ENCODE measurements at places on chromosomes 7 and 10.

- peak; percentile 71 for DNase-seq
Observed at GRCh38 chr10:6918305-6918704, 338.2 kb upstream of the PRKCQ start.

- DNase-seq, result peak; percentile 77
Observed at GRCh38 chr10:129030996-129031843, 435.8 kb upstream of the MGMT start.

DNA sequence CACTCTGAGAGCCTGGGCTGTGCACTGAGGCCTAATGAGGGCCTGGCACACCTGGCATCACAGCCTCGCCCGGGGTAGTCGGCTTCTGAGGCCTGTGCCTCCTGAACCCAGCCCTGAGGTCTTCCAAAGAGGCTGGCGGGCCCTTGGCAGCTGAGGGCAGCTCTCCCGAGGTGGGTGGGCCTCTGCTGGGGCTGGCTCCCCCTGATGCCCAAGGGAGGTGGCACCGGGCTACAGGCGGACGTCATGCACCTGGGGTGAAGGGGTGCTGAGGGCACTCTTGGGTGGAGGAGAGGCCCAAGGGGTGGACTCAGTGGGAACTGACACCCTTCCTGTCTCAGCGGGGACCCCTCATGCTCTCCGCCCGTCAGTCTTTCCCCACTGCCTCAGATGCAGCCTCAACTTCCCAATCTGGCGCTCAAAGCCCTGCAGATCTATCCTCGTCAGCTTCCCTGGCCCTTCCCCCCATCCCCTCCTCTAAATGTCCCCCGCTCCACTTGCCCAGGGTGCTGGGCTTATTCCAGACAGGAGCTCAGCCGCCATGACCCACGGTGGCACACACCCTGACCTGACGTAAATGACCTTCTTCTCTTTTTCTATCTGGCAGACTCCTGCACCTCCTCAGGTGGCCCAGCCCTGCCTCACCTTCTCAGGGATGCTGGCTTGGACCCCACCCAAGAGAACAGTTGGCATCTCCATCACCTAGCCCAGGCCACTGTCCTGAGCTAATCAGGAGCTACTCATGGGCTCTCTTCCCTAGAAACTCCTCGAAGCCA, 38.2 kb downstream of the MYL10 start:
- DNase-seq, result no peak

DNA sequence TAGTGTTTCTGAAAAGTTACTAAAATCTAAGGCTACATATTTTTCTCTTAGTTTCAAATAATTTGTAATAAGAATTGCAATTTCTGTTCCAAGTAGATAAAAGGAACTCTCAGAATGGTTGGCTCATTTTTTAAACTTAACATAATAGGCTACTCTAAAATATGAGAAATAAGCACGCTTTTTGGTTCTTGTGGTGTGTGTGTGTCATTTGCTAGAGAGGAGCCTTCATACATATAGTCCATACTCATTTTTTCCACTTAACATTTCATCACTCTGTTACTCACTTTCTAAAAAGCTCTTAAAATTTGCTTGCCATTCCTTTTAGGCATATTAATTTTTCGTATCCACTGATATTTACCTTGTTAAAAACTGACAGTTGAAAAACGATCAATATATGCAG, 74.0 kb upstream of the VWDE start:
- no peak for DNase-seq

DNA sequence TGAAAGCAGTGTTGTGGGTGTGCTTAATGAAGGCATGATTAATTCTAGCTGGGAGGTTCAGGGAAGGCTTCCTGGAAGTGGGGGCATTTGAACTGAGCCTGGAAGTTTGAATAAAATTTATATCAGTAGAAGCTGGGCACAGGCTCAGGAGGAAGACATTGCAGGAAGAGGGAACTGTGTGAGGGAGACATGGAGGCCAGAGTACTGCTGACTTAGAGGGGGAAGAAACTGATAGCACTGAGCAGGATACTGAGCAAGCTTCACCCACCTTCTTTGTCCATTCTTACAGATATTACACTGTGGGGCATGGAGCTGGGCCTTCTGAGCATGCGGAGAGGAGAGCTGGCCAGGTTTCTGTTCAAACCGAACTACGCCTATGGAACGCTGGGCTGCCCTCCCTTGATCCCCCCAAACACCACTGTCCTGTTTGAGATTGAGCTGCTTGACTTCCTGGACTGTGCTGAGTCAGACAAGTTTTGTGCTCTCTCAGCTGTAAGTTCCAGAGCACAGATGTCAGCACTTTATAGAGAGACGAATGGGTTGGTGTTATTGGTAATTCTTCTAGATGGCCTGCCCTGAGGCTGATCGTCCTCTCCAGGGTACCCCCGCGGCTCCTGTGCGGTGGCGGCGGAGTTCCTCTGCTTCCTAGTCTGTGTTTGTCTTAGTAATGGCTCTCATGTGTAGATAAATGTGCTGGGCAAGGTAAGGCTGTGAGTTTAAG, 2.1 kb downstream of the FKBP6 start:
- DNase-seq, result peak; percentile 17

GRCh38 chr10:119673271-119673670, 22.1 kb downstream of the BAG3 start:
- peak; percentile 41 for DNase-seq

DNA sequence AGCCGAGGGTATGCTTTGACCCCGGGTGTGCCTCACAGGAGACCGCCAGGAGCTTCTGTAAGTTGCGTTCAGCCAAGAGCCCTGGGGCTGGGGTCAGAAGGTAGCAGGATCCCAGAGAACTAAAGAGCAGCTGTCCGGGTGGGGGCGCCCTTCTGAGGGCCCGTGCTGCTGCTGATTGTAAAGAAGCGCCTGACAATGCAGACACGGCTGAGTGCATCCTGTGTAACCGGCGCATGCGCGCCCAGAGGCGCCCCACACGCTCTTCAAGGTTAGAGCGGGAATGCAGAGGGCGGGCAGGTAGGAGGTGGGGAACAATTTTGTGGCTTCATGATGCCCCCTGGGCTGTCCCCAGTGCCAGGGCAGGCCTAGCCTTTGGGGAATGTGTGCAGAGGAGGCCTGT, 210.2 kb upstream of the CTBP2 start:
- DNase-seq, result no peak

DNA sequence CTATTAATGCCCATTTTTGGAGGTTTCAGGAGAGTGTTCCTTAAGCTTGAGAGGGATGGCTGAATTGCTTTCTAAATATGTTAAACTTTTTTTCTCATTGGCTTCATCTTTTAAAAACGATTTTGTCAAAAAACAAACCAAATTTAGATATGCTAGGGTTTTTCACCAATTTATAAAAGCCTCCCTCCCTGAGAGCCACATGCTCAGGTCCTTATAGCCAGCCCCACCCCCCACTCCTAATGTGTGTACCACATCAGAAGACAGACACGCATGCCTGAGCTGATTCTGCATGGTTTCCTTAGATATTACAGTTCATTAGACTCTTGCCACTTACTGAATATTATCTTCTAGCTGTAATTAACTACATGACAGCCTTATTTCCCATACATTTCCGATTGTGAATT, 2.0 kb downstream of the CUL1 start:
- DNase-seq, result peak; percentile 25

DNA sequence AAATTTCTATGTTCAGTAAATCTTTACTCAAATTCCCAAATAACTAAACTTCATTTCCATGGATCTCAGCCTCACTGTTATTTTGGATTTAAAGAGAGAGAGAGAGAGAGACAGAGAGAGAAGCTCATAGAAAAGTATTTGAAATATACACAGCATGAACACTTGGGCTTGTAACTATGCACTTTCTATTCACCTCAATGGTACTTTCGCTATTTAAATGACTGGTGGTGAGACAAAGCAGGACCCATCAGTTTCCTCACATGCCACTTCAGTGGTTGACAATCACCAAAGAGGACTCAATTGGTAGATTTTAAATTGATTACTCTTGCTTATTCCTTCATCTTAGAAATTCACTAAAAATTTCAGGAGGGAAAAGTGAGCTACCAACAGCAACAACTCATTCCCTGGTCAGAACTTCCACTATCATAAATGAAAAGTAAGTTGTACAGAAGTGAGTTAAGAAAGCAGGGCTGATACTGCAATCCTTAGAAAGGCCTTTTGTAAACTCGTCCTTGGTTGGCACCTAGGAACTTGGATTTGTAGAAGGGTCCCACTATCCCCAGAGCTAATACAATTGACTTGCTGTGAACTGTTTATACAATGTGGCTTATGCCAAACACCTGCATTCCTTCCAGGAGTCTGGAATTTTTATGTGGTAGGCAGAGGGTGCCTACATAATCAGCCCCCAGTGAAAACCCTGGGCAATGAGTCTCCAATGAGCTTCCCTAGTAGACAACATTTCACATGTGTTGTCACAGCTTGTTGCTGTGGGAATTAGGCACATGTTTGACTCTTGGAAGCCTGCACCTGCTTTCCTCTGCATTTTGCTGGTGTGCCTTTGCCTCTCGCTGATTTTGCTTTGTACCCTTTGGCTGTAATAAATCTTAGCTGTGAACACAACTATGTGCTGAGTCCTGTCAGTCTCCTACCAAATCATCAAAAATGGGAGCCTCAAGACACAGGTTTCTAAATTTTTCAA, 10.8 kb downstream of the ERLIN1 start:
- DNase-seq, result no peak

DNA sequence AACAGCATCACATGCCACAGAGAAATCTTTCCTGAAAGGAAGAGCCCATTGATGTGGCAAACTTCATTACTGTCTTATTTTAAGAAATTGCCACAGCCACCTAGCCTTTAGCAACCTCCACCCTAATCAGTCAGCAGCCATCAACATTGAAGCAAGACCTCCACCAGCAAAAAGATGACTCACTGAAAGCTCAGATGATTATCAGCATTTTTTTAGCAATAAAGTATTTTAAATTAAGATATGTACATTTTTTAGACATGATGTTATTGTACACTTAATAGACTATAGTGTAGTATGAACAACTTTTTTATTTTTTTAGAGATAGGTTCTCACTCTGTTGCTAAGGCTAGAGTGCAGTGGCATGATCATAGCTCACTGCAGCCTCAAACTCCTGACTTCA, 14.8 kb downstream of the STEAP1B start:
- no peak for DNase-seq

- no peak for DNase-seq
Observed at GRCh38 chr7:123847868-123848267, 2.9 kb downstream of the HYAL4 start.

- no peak for DNase-seq
Observed at GRCh38 chr7:66899552-66900280, 21.3 kb upstream of the TMEM248 start.

DNA sequence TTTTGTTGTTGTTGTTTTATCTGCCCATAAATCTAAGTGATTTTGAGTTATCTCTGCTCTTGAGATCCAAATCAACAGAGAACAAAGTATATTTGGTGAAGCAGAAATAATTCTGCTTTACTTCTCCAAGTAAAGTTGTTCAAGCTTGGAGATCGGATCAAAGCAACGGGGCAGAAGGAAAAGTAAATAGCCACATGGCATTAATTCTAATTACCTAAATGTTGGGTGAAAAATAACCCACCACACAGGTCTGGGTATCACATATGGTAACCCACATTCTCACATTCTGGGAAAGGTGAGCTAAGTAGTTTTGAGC, 3.1 kb downstream of the NRP1 start:
- DNase-seq, result no peak

- no peak for DNase-seq
Observed at GRCh38 chr10:129005804-129006203, 461.2 kb upstream of the MGMT start.

- no peak for DNase-seq
Observed at GRCh38 chr7:155878250-155878649, 66.0 kb upstream of the SHH start.

- DNase-seq, result no peak
Observed at GRCh38 chr10:8416760-8417159, 362.3 kb downstream of the GATA3 start.

- no peak for DNase-seq
Observed at GRCh38 chr7:6234384-6234783, 38.0 kb downstream of the CYTH3 start.

DNA sequence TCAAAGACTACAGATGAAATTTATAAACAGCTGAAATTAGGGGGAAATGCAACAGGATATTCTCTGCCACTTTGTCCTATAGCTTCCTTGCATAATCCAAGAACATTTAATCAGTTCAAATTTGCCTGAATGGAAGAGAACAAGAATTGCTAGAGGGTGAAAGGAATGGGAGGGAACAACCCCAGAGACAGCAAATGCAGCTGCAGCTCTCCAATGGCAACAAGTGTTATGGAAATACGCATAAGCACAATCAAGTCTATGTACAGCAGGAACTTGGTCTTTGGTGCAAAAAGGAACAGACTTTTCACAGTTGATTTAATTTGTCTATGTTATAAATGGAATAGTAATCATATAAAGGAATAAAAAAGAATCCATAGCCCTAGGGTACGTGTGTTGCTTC, 269.0 kb upstream of the ETV1 start:
- no peak for DNase-seq

- DNase-seq, result no peak
Observed at GRCh38 chr7:33824911-33825459, 80.4 kb upstream of the BMPER start.

DNA sequence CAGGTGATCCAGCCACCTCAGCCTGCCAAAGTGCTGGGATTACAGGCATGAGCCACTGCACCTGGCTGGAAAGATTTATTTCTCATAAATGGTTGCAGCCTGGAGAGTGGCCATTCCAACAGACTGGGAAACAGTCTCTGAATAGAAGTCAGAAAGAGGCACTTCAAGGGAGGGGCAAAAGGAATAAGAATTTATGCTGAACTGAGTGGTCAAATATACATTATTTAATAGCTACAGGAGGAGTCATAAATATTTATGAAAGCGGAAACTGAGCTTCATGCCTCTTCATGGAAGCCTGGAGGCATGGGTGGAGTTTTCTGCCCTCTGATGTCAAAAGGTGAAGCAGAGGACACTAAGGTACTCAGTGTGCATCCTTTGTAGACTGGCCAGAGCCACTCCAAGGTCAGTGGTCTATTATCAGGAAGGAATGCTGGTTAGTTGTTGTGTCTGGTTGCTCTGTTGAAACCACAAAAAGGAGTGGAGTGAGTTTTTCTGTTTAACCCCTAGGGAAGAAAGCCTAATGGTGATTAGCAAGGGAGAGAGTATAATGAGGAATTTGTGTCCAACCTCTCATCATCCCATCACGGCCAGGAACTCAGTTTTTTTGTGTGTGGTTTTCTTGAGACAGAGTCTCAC, 9.3 kb upstream of the NRBF2 start:
- no peak for DNase-seq

GRCh38 chr7:76122516-76123239, 74.8 kb downstream of the MDH2 start:
- peak; percentile 6 for DNase-seq
